ENCODE measurements at places on chromosomes 1 and 21.

GRCh38 chr1:156509424-156510034 is 9.0 kb upstream of the MEF2D start:
- DNase-seq = no peak

- no peak for DNase-seq
Measured at GRCh38 chr21:32565856-32566465, 19.4 kb downstream of the TCP10L start.

GRCh38 chr1:178607718-178608408 is 95.0 kb downstream of the TEX35 start:
- DNase-seq = no peak

GRCh38 chr1:214514819-214515383 is 36.5 kb downstream of the PTPN14 start:
- DNase-seq = no peak

DNA sequence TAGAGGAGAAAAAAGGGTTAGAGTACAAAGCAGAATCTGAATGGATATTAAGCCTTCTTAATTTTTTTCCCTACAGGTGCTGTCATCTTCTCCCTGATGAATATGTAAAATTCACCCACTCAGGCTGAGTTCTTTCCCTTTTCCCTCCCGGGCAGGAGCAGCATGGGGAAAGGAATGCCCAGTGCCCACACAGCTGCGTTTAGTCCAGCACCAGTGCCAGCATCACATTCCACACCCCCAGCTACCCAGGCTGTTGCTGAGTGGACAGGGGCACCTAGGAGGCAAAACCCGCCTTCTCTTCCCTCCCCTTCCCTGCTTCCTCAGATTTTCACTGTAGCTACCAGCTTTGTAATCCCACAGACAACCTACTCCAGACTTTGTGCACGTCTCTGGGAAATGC is 3.4 kb upstream of the CADM3 start:
- no peak for DNase-seq

DNA sequence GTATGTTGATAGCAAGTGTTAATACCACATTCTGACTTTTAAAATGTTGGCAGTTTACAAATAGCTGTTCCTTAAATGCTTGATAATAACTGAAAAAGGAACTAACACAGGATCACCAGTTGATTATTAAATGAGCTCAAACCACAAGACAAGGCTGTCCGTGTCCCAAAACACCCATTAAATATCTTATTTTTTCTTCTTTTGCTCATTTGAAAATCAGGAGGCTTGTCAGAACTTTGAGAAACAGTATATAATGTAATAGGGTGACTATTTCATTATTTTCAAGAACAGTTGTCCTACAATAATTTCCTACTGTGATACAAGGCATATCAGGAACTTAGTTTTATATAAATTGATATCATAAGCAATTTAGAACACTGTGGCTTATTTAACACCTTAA is 2.7 kb downstream of the CDKN2C start:
- peak; percentile 14 for DNase-seq

- no peak for DNase-seq
Measured at GRCh38 chr21:14477133-14477532, 69.0 kb downstream of the SAMSN1 start.

- DNase-seq = no peak
Measured at GRCh38 chr1:244952940-244953339, 88.6 kb upstream of the HNRNPU start.

Data from NCI-H748 treated with DMSO at 0.1 percent for 48 hours (cell line).